Fibroblast of mammary gland (primary cell): ENCODE measurements at places on chromosomes 1 and 21.

DNA sequence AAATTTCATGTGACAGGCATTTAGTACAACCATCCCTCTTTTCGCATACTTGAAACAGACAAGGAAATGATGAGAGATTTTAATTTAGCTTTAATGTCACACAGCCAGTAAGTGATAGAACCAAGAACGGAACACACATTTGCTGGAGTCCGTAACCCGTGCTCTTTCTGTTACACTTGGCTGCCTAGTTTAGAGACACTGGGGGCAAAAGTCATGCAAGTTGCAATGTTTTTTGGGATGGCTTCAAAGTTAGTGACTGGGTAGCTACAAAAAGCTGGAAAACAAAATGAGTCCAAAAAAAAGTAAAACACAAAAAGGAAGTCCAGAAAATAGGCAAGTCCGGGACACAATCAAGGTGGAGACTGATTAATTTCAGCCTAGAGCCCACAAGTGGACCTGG lies 5.9 kb downstream of the NID1 start:
- DNase-seq: no peak

GRCh38 chr1:223143537-223144248 lies 645 bp upstream of the TLR5 start:
- no peak for DNase-seq

DNA sequence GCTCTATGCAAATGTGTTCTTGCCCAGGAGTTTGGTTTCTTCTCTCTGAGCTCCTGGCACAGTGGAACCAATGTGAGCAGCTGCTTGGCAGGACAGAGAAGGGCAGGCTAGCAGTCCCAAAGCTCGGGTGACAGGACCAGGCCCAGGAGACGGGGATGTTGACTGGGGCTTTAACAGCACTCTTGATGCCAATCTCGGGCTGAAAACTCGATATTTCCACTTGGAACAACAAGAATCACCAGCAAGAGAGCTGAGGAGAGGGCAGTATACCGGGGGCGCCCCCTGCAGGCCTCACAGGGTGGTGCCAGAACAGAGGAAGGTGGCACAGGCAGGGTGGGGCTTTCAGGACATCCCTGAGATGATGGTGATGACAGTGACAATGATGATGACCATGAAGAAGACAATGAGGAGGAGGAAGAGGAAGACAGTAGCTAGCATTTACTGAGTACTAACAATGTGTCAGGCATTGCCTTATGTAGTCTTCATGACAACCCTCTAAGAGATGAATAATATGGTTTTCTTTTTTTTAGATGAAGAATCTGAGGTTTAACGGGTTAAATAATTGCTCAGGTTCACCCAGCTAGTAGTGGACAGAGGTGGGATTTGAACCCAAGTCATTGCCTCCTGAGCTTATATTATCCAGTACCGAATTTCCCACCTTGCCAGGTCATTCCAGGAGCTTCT lies 2.7 kb upstream of the KCNJ9 start:
- peak; percentile 23 for DNase-seq

GRCh38 chr1:206461602-206462455 lies 8.4 kb upstream of the IKBKE start:
- peak; percentile 77 for DNase-seq

DNA sequence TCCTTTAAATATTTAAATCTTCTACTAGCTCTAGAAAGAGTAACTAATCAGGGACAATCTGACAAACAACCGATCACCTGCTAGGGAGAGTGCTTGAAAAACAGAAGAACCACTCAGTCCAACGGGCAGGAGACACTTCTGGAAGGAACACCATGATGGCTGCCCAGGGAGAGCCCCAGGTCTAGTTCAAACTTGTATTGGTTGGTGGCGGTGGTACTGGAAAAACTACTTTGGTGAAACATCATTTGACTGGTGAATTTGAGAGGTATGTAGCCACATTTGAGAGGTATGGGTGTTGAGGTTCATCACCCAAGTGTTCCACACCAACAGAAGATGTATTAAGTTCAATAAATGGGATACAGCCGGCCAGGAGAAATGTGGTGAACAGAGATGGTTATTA lies 4.8 kb upstream of the WDR47 start:
- DNase-seq: no peak

DNA sequence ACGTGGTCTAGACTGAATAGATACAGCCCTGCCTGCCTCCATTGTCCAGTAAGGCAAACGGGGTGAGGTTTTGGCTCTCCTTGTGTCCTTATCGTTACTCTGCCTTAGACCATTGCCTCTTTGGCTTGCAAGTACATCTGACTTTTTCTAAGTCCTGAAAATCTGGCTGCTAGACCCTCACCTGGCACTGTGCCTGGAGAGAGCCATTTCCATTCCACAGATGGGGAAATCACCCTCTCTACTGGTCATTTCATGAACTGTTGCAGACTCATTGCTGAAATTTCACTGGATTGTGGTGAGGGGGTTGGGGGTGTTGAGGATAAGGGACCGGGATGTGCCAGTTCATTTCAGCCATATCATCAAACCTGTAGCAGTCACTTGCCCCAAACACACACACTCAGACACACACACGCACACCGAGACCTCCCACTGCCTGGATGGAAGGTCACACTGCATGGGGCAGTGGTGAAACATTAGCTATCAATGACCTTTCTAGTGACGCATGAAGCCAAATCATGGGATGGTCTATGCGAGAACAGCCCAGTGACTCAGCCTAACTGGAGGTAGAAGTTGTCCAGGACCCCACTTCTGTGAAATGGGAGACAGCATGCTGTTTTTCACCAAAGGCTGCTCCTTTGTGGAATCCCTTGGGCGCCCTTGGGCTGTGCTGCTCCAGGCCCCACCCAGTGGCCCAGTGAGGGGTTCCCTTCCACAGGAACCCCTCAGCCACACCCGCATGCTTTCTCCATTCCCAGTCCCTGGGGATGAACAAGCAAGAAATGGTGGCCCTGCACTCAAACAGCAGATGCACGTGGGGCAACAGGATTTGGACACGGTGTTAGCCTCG lies 34.9 kb upstream of the VASH2 start:
- DNase-seq: peak; percentile 89

DNA sequence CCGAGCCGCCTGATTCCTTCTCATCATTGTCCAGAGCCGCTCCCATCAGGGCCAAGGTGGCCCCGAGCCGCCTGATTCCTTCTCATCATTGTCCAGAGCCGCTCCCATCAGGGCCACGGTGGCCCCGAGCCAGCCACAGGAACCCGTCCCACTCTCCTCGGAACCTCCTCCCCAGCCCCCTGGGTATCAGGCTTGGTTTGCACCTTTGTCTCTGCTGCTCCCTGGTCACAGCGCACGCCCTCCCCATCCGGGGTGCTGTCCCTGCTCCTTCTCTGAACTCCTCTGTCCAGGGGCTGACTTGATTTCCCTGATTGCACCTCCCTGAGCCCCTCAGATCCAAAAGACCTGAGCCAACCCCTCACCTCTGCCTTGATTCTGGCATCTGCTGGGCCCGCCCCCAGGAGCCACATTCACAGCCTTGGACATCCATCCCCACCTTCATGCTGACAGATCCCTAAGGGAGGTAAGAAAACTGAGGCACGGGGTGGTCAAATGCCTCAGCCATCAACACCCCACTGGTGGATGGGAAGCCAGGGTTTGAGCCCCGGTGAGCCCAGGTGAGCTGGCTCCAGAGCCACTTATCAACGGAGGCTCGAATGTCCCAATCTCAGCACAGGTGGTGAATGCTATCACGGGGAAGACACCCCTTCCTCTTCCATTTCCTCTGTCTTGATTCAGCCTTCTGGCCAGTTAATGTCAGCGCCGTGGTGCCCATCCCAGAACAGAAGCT lies 25.6 kb upstream of the COL18A1 start:
- DNase-seq: no peak

DNA sequence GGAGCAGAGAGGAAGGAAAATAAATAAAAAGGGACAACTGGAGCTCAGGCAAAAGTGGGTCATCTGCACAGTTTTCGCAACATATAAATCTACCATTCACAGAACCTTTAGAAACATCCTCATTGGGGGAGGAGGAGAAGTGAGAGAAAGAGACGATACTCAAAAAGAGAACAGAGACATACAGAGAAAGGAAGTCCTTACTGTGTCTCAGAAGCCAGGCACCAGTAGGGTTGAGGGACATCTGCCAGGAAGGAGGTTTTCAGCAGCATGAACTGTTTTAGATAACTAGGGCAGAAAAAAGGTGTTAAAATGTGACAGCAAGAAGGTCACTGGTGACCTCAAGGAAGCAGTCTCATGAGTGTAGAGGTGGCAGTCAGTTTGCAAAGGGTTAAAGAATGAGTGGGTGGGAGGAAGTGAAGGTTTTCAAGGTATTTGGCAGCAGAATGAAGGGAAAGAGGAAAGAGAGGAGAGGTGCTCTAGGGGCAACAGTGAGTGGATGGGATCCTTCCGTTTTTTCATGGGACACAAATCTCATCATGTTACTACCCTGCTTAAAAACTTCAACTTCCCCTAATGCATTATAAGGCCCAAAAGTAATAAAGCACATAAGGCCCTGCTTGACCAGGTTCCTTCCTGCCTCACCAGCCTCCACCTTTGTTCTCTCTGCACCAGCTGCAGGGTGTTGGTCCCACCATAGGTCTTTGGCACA lies 9.5 kb downstream of the JAK1 start:
- DNase-seq: no peak

DNA sequence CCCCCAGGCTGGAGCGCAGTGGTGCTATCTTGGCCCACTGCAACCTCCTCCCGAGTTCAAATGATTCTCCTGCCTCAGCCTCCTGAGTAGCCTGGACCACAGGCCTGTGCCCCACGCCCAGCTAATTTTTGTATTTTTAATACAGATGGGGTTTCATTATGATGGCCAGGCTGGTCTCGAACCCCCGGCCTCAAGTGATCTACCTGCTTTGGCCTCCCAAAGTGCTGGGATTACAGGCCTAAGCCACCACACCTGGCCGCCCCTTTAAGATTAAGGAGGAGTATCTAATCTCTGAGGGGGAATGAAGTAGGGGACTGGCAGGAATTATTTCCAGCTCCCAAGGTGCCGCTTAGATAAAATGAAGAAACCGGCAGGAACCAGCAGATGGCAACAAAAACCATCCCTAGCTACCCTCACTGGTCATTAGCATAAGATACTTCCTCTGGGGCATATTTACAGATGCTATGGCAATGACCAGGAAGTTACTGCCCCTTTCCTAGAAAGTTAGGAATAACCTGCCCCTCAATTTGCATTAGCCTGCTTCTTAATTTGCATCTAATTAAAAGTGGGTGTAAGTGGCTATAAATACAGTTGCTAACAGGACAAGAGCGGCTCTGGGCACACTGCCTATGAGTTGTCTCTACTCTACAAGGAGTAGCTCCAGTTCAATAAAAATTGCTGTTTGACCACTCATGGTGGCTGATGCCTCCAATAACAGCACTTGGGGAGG lies 7.1 kb upstream of the NSUN4 start:
- DNase-seq: peak; percentile 46

GRCh38 chr1:228022571-228023293 lies 15.9 kb downstream of the WNT3A start:
- DNase-seq: no peak

DNA sequence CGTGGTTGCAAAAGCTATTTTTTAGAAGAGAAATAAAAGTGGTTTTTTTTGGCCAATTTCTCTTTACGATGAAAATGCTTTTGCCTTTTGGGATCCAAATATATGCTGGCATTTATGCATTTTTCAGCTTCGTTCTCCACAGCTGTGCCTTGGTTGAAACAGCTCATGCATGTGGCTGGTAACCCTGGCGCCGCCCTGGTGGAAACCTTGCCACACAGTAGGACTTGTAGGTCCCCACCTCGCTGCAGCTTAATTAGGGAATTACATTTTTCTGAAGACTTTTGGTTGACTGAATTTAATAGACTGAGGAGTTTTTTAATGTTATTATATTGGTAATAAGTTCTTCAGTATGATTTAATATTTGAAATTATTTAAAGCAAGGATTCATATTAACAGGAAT lies 12.7 kb upstream of the PCP4 start:
- no peak for DNase-seq

GRCh38 chr1:58082596-58082995 lies 463.9 kb downstream of the OMA1 start:
- DNase-seq: no peak

- DNase-seq: no peak
Observed at GRCh38 chr1:224620105-224620504, 4.0 kb downstream of the CNIH3 start.

DNA sequence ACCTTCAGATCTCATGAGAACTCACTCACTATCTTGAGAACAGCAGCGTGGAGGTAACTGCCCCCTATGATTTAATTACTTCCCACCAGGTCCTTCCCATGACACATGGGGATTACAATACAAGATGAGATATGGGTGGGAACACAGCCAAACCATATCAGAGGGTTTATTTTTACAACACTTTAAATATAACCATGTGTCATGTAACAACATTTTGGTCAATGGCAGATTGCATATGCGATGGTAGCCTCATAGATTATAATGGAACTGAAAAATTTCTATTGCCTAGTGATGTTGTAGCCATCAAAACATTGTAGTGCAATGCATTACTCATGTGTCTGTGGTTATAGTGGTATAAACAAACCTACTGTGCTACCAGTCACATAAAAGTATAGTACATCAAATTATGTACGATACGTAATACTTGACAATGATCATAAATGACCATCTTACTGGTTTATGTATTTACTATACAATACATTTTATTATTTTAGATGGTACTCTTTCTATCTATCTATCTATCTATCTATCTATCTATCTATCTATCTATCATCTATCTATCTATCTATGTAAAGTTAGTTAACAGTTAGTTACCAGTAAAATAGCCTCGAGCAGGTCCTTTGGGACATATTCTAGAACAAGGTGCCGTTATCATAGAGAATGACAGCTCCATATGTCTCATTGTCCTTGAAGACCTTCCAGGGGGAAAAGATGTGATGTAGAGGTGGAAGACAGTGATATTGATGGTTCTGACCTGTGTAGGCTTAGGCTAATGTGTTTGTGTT lies 12.6 kb upstream of the S100B start:
- DNase-seq: peak; percentile 41

DNA sequence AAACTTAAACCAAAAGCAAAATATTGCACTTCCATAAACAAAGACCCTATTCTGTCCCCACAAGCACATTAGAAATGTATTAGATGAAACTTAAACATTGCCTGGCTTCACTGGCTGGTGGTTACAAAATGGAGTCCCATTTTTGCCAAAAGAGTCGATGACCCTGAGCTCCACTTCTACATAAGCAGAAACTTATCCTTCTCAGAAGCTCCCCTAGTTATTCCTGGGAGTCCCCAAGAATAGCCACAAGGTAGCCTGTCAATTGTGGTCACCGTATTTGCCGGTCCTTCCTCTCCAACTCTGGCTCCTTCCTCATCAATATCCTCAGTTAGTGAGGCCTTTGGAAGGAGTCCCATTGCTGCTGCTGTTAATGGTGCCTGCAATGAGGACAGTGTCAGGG lies 37.3 kb downstream of the CDCP2 start:
- DNase-seq: no peak

DNA sequence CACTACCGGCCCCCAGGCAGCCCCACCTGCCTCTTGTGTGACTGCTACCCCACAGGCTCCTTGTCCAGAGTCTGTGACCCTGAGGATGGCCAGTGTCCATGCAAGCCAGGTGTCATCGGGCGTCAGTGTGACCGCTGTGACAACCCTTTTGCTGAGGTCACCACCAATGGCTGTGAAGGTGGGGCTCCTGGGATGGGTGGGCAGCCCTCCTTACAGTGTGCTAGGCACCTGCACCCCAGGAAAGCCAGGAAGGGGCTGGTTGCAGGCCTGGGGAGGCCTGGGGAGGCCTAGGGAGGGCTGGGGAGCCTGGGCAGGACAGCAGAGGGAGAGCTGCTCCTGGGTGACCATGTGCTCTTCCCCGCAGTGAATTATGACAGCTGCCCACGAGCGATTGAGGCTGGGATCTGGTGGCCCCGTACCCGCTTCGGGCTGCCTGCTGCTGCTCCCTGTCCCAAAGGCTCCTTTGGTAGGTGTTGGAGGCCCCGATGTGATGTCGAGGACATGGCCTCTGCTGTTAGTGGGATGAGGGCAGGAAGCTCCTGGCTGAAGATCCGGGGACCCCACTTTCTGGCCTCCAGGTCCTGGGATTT lies 16.5 kb downstream of the CELSR2 start:
- no peak for DNase-seq
